Fibroblast of mammary gland (primary cell): ENCODE measurements at places on chromosomes 4 and X.

GRCh38 chrX:135740681-135741149 is 27.3 kb downstream of the CT45A1 start:
- DNase-seq: no peak

GRCh38 chr4:67550451-67550850 is 5.1 kb upstream of the CENPC start:
- no peak for DNase-seq

DNA sequence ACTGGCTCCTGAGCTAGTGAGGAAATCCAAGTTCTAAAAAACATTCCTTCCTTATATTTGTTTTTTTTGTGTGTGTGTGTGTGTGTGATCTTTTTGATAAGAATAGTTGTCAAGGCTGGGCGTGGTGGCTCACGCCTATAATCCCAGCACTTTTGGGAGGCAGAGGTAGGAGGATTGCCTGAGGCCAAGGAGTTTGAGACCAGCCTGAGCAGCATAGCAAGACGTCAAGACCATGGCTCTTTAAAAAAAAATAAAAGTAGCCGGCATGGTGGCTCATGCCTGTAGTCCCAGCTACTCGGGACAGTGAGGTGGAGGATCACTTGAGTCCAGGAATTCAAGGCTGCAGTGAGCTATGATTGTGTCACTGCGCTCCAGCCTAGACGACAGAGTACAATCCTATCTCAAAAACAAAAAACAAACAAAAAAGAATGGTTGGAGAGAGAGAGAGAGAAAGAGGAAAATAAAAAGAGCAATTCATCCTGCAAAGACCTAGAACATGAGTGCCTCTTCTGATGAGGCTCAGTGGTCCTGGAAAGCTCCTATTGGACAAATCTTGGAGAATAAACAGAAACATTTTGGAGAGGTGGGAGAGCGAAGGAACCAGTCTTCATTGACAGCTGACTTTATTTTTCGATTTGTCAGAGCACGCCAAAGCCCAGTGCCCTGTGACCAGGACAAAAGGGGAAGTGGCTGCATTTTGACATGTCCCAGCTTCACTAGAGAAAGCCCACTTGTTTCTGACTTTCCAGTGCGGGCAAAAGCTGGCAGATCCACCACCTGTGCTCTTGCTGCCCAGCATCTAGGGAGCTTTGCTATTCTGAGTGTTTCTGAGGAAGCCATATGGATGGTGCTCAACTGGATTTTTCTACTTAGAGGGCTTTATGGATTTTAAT is 244.7 kb downstream of the PALLD start:
- no peak for DNase-seq

DNA sequence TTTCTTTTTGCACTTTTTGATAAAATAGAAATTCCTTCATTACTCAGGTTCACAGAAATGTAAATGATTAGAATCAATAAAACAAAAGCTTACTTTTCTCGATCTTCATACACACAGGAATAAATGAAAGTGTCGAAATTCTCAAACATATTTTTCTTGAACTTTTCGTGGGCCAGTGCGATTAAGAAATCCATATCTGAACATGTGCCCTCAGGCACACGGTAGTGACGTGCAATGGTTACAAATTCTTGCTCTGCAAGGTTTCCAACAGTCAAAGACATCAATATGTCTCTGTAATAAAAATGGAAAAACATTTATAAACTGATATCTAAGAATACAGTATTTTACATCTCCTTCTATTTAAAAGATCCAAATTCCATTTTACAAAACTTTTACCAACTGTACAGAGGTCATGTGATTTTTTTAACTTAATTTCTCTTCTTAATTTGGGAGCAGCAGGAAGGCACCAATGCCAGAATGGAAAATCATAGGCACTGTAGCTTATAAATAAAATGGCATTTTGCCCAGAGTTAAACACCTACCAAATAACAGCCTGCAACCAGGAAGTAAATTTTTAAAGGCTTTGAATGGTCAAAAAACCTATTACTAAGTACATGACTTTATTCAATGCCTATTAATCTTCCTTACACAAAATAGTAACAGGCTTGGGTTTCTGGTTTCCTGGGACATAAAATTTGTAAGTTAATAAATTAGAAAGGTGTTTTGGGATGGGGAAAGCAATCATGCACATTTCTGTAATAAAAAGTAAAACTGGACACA is 165.0 kb downstream of the EFHC2 start:
- no peak for DNase-seq

DNA sequence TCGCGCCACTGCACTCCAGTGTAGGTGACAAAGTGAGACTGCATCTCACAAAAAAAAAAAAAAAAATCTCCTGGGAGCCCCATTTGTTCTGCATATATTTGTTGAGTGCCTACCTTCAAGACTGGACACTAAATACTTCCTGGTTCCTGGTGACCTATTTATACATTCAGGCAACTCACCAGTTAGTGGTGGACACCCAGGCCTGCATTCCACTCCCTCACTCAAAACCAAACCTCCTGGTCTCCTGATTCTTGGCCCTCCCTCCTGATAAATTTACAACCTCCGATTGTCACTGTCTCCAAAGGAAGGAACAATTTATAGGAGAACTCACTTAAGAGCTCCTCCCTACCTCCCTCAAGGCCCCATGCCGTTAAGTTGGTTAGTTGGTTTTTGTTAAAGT is 3.1 kb downstream of the SYAP1 start:
- DNase-seq: peak; percentile 17

DNA sequence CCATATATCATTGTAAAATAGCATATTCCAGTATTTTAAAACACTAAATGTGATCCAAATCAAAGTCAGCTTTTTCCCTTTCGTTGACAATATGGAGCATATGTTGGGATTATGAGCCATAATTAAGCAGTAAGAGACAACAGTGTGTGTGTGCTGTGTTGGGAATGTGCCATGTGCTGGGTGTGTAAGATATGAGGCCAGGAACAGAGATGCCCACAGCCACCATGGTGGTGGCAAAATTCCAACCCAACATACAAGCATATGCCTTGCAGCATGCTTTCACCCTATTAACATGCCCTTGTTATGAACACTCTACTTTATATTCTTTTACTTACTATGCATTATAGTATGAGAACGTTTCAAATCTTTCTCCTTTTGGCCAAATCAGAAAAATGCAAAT is 1560.4 kb upstream of the TENM3 start:
- DNase-seq: no peak

DNA sequence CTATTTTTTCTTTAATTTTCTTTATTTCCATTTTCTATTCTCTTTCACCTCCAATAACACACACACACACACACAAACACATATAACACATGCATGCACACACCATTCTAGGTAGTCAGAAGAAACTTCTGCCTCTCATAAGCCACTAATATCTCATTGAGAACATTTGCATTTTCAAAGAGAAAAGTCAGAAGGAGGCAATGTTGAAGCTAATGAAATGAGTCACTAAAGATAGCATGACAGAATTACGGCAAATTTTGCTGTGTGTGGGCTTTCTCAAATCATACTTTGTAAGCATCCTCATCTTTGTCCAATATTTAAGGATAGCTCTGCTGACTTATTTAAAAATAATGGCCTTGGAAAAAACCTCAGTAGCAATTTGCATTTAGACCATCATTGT is 291.3 kb downstream of the GUCY2F start:
- no peak for DNase-seq
